Psoas muscle (tissue), 8 donors: ENCODE measurements at places on chromosomes 12 and 14.

GRCh38 chr12:44749566-44749965, 126.5 kb downstream of the NELL2 start:
- no peak for DNase-seq

DNA sequence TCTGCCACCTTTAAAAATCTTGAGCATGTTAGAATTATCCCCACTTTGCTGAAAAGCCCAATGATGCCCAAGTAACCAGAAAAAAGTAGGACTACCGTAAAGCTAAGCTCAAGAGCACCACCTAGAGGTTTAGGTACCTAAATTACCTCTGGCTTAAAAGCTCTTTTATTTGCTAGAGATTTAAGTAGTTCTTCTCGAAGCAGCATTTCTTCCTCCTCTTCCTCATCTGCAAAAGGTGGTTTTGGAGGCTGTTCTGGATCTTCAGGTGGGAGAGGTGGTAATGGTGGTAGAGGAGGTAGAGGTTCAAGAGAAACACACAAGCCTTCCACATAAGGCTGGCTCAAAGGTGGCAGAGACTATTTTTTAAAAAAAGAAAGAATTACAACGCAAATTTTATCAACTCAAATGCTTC, 26.9 kb downstream of the ZFC3H1 start:
- no peak for DNase-seq

DNA sequence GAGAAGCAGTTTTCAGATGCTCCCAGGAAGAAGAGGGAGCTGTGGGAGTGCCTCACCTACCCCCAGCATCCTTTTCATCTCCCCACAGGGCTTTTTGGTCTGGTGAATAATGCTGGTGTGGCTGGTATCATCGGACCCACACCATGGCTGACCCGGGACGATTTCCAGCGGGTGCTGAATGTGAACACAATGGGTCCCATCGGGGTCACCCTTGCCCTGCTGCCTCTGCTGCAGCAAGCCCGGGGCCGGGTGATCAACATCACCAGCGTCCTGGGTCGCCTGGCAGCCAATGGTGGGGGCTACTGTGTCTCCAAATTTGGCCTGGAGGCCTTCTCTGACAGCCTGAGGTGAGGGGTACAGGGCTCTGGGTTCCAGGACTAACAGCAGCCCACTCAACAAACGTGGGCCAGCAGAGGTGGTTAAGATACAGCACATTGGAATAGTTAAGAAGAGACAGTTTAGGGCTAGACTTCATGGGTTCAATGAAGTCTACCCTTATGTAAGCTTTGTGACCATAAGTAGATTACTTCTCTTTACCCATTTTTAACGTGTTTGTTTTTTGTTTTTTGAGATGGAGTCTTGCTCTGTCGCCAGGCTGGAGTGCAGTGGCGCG, 1.5 kb downstream of the RDH5 start:
- DNase-seq, result peak; percentile 67

- no peak for DNase-seq
Measured at GRCh38 chr12:13387101-13387500, 190.6 kb downstream of the EMP1 start.

GRCh38 chr12:66901138-66901932, 222.5 kb upstream of the GRIP1 start:
- no peak for DNase-seq

DNA sequence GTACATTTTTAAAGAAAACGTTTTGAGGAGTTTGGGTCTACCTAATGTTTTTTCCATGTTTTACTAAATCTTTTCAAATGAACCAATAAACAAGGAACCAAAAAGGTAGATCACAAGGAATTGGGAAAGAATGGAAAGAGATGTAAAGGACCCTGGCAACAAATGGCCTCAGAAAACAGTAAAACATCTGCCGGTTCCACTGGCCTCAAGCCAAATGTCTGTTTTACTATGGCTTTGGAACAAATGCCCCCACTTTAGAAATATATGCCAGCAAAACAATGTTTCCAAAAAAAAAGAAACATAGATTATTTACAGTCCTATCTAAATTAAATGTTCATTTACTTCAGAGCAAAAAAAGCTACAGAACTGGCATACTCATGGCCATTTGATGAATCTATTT, 3.0 kb downstream of the TRMT5 start:
- no peak for DNase-seq

DNA sequence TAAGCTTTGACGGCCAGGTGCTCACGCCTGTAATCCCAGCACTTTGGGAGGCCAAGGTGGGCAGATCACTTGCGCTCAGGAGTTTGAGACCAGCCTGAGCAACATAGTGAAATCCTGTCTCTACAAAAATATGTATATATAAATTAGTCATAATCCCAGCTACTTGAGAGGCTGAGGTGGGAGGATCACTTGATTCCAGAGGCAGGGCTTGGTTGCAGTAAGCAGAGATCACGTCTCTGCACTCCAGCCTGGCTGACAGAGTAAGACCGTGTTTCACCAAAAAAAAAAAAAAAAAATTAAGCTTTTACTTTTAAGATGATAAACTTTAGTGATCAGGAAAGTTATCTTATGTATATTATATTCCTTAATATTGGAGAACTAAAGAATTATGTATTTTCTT, 18.0 kb upstream of the SNAPC1 start:
- DNase-seq, result no peak

GRCh38 chr12:27194644-27195043, 49.4 kb upstream of the STK38L start:
- no peak for DNase-seq

GRCh38 chr14:26897196-26897595, 299.4 kb upstream of the NOVA1 start:
- no peak for DNase-seq

DNA sequence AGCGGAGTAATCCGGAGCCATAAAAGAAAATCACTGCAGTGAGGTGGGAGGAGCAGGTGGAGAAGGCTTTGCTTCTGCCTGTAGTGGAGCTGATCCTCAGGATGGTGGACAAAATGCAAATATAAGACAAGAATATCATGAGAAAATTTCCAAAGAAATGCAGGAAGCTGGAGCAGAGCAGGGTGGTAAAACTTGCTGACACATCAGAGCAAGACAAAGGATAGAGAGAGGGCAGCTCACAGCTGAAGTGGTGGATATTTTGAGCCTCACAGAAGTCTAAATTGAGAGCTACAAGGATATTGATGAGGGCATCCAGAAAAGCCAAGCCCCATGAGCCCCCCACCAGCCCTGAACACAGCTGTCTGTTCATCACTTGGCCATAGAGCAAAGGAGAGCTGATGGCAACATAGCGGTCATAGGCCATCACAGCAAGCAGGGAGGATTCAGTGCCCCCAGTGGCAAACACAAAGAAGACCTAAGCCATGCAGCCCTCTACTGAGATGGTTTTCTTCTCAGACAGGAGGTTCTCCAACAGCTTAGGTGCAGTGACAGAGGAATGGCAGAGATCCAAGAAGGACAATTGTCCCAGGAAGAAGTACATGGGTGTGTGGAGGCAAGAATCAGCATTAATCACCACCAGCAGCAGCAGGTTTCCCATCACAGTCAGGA, 30.0 kb upstream of the ANP32D start:
- DNase-seq, result no peak
